Eye (tissue), 1 donor: ENCODE measurements at places on chromosomes 7 and 10.
A peak's percentile ranks its signal among the peaks of the same experiment; 100 is the strongest.

DNA sequence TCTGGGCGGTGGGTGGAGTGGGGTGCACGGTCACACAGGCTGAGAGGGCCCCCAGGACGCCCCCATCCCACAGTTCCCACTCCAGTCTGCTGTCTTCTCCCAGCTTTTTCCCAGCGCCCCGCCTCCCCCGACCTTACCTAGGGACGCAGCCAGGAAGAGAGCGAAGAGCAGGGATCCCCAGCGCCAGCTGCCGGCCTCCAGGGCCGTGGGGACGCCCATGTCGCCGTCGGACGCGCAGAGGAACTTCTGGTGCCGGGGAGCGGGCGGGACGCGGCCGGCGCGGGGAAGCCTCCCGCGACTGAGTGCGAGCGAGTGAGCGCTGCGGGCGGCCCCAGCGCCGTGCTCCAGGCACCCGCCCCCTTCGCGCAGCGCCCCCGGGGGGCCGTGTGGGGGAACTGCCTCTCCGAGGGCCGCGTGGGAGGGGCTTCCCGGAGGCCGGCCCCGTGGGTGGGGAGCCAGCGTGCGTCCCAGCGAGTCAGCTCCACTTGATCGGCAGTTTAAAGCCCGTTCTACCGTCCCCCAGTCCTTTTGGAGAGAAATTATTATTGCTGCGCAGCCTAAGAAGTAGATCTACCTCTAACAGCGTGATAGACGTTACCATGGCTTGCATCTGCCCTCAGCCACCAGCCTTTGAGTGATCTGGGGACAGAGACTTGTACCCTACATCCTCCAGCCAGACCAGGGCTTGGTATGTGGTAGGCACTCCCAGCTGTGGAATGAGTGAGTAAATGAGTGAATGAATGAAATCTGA is at the start of gene VSIR:
TSS of gene VSIR (minus strand) at position 300 of the 751 bp plus-strand sequence. CDS start at position 219, 81 bp downstream.
- peak; percentile 91 for DNase-seq

GRCh38 chr7:145169908-145170307 is 334.1 kb upstream of the TPK1 start:
- peak; percentile 30 for DNase-seq

GRCh38 chr10:59803714-59804113 is 50.5 kb upstream of the MRLN start:
- no peak for DNase-seq

- DNase-seq: no peak
These were observed 117.6 kb upstream of the TCF7L2 start for GRCh38 chr10:112832361-112832878.

DNA sequence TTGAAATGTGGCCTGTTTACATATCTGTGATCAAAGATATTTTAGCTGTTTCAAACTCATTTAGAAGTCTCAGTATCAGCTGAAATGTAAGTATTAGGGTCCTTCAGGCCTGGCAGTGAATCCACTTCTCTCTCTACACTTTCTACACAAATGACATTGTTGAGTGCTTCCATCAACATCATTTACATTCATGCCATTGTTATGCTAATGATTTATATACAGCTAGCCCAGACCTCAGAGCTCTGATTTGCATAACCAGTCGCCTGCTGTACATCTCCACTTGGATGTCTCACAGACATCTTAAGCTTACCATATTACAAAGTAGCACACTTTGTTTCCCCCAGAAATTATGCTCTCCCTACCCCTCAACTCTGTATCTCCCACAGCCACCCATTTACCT is 71.6 kb downstream of the GSDME start:
- no peak for DNase-seq

- DNase-seq: no peak
These were observed 978.6 kb downstream of the SORCS1 start for GRCh38 chr10:106185951-106186350.

- DNase-seq: peak; percentile 21
These were observed 480.9 kb downstream of the ETV1 start for GRCh38 chr7:13508586-13508985.

GRCh38 chr7:20021831-20022230 is 195.4 kb downstream of the MACC1 start:
- DNase-seq: no peak

GRCh38 chr10:27388761-27389399 is 115.2 kb upstream of the RAB18 start:
- DNase-seq: no peak

DNA sequence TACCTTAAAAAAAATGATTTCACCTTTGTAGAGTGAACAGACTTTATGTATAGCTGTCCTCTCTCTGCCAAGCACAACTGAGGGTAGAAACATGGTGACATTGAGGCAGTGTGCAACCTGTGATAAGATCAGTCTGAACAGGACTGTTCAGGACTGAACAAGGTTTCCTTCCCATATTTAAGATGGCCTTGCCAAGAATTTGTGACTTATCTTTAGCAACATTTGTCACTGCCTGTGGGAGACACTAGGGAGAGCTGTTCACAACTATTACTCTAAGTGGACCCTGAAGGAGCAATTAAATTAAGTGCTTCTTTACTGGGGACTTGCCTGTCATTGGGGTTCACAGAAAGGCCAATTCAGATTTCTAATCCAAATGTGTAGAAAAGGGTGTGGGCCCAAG is 6.7 kb downstream of the OR13A1 start:
- DNase-seq: no peak
